Kidney glomerular epithelial cell (primary cell): ENCODE measurements at places on chromosomes 7 and 10.

GRCh38 chr7:102407910-102408309 lies 11.7 kb downstream of the PRKRIP1 start:
- DNase-seq = no peak

- DNase-seq = no peak
Measured at GRCh38 chr10:130652964-130653578, 516.9 kb downstream of the GLRX3 start.

DNA sequence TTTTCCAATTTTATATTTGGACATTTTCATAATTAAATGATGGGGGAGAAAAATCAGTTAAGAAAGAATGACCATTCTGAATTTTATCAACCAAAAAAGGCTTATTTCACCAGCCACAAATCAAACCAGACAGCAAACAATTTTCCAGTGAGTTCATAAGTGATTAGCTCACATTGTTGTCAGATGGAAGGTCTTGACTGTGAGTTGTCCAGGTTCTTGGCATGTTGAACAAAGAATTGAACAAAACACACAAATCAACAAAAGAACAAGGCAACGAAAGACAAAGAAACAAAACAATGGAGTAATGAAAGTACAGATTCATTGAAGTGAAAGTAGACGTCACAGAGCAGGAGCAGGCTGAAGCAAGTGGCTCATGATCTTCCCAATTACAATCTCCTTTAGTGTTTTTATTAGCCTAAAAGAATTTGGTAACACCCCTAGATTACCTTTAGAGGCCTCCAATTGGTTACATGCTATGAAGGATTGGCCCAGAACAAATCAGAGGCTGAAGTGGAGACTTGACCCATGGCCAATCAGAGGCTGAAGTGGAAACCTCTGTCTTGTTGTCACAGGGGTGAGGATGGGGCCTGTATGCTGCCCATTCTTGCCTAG lies 248.7 kb downstream of the NEBL start:
- DNase-seq = no peak

DNA sequence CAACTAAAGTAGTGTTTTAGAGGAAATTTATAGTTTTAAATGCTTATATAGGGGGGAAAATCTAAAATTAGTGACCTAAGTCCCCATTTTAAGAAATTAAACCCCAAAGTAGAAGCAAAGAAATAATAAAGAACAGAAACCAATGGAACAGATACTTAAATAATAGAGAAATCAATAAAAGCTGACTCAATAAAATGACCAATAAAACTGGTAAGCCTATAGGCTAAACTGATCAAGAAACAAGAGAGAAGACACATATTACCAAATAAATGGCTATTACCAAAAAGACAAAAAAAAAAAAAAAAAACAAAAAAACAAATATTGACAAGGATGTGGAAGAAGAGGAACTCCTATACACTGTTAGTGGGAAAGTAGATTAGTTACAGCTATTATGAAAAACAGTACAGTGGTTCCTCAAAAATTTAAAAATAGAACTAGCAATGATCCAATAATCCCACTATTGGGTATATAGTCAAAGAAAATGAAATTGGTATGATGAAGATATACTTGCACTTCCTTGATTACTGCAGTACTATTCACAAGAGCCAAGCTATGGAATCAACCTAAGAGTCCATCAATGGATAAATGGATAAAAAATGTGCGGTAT lies 53.2 kb downstream of the SLC18A2 start:
- DNase-seq = no peak

DNA sequence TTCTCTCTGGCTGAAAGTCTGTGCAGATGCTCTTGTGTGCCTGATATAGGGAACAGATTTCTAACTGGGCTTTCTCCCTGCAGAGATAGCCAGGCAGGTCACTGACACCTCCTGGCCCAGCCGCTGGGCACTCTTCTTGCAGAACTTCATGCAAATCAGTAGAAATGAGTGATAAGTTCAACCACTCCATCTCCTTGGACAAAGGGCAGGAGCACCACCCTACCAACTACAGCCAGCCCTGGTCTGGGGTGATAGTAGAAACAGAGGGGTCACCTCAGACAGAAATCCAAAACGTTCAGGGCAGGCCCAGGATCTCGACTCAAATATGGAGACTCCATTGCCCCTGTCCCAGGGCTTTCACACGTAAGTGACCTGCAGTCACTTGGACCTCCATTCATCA lies 917.8 kb upstream of the ZNF722 start:
- DNase-seq = no peak

GRCh38 chr10:96038476-96039387 lies 4.7 kb upstream of the CCNJ start:
- DNase-seq = no peak

DNA sequence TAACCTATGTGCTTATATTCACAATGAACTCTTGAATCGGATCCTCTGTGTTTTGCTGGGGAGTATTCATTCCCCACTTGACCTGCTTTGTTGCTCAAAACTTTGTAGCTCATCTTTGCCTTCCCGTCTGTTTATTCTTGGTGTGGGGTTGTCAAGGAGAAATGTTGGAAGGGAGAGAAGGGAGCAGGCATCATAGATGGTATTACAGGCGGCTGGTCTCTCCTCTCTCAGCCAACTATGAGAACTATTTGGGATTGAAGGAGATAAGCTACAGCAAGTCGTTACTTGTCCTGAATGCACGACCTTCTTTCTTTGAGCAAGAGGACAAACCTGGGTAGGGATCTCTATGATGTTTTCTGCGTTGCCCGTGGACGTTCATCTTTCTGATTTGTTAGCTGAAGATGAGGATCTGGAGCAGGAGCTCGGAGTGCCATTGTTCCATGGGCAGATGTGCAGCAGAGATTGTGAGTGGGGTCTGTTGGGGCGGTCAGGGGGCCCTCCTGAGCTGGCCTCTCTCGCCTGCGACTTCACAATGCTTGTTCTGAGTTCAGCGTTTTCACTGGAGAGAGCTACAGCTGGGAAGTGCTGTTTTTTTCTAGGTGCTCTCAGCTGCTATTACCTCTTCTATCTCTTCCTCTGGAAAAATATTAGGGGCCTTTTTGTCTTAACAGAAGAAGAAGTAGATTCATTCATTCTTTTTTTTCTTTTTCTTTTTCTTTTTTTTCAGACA lies 126.9 kb upstream of the KLF6 start:
- no peak for DNase-seq

GRCh38 chr10:33091201-33091600 lies 133.2 kb upstream of the ITGB1 start:
- DNase-seq = no peak

DNA sequence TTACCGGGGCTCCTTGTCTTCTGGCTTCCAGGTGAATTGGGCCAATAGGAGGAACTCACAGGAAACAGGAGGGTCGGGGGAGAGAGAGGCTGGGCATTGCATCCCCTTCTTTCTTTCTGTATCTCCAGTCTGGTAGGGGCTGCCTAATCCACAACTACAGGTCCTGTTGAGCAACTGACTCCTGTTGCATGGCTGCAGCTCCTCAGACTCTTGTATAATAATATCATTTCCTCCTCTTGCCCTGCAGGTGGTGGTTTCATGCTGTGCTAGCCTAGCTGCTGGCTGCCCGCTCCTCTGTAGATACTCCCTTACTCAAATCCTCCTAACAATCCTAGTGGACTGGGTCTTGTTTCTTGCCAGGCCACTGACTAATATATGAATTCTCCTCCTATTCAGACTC lies 276.5 kb upstream of the SMIM30 start:
- DNase-seq = no peak

GRCh38 chr10:130398090-130398994 lies 262.2 kb downstream of the GLRX3 start:
- no peak for DNase-seq

GRCh38 chr10:5440206-5440605 lies 27.8 kb downstream of the NET1 start:
- no peak for DNase-seq

DNA sequence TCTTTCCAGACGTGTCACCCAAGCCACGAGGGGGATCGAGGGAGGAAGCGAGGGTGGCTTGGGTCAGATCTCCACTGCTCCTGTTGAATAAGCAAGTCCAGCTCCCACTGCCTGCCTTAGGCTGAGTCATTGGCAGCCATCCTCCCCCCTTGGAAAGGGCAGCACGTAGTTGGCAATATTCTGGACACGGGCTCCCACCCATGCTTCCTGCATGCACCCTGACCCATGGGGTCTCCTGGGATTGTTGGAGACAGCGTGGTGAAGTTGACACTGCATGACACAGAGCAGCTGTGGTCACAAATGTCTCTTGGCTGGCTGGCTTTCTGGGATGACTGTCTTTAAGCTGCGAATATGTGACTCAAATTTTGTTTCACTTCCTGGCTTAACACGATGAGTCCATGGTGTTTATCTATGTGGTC lies 11.2 kb downstream of the BTBD16 start:
- DNase-seq = peak; percentile 85

DNA sequence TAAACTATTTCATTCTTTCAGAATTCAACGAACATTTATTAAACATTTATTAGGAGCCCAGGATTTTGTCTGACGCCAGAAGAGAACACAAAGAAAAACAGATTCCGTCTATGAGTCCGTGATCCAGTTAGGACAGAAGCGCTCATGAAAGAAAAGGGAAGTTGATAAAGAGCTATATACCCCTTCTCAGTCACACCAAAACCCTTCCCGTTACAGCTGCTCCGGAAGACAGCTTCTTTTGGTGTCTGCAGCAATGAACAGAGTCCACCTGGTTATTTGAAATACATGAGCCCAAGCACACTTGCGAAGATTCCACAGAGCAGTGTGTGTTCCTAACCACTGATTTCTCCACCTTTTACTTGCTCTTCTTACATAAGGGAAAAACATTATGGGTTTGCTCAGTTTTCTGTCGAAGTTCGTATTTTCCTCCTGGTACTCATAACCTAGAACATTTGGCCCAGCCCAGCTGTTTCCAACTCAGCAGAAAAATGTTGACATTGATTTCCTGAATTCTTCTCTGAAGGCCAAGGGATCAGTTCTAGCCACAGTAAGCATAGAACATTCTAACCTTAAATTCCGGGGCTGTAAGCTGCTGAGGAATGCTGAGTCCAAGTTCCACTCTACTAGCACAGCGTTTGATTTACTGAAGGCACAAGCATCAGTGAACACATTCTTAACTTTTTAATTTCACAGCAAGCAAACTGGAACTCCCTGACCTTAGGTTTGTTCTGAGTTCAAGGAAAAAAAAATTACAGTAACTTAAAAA lies 206.5 kb downstream of the SORCS1 start:
- DNase-seq = no peak

- no peak for DNase-seq
Measured at GRCh38 chr10:26650406-26650805, 47.1 kb upstream of the PDSS1 start.

DNA sequence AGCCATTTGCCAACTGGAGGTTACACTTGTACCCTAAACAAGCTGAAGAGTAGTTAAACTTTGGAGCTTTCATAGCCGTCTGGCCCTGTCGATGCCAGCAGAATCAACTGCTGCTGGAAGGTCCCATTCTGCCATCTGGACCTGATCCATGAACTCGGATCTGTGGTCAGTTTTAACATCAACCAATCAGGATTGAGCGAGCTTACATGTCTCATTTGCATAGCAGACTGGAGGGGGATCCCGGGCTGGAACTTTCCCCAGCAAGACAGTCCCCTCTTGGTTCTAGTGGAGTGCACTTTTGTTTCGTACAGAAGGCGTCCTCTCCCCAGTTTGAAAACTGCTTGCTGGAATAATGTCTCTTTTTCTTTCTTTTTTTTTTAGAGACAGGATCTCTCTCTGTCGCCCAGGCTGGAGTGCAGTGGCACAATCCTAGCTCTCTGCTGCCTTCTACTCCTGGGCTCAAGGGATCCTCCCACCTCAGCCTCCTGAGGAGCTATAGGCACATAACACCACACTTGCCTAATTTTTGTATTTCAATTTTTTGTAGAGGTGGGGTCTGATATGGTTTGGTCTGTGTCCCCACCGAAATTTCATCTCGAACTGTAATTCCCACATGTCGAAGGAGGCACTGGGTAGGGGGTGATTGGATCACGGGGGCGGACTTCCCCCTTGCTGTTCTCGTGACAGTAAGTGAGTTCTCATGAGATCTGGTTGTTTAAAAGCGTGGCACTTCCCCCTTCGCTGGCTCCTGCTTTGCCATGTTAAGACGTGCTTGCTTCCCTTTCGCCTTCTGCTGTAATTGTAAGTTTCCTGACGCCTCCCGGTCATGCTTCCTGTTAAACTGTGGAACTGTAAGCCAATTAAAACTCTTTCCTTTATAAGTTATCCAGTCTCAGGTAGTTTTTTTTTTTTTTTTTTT lies 42.8 kb upstream of the SEPHS1 start:
- DNase-seq = no peak

DNA sequence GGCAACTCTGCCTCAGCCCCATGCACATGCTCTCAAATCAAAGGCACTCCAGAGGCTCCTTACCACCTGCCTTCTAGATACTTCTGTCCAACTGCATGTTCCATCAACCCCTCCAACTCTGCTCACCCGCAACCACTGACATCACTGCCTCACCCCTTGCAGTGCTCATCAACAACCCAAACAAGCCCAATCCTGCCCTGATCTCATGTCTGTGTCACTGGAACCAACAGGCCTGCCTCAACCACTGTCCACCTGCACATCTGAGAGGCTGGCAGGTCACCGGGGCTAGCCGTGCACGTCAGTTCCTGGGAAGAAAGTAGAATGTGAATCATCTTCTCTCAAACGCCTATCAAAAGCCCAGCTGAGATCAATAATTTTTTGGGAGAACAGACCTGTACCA lies 33.3 kb downstream of the CTBP2 start:
- no peak for DNase-seq

- DNase-seq = no peak
Measured at GRCh38 chr7:25429731-25430130, 201.4 kb upstream of the NPVF start.

DNA sequence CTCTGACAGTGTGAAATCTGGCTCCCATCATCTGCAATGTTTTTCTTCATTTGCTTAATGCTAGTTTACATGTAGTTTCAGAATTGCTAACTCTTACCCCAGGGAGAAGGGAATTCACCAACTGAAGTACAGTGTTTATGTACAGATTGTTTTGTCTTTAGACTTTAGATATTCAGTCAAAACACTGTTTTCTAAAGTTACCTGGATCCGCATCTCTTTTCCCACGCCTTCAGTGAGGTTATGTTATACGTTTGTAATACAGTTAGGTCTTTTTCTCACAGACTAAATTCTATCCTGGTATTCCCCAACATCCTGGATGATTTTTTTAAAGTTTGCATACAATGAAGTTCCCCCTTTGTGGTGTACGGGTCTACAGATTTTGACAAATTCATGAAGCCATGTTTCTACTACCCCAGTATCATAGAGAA lies 3.2 kb upstream of the LYZL1 start:
- DNase-seq = no peak

GRCh38 chr7:116398672-116399071 lies 100.9 kb upstream of the CAV2 start:
- no peak for DNase-seq

DNA sequence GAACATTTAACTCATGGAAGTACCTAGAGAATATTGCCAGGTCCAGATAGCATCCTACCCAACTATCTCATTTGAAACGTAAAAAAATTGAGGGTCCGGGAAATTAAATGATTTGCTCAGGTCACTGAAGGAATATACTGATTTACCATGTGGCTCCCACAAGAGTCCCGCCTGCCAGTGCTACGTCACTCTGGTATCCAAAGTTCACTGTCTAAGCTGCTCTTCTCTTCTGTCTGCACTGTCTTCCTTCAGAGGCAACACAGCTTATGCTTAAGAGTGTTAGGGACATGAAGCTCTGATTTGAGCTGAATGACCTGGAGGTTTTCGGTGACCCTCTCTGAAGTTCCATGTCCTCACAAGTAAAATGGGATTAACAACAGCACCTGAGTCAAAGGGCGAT lies 114.6 kb downstream of the PDE1C start:
- no peak for DNase-seq

GRCh38 chr10:14009371-14010100 lies 321.2 kb downstream of the FRMD4A start:
- peak; percentile 67 for DNase-seq

GRCh38 chr7:141012696-141013344 lies 1.9 kb downstream of the MRPS33 start:
- peak; percentile 51 for DNase-seq
